Vagina (tissue), 2 donors: ENCODE measurements at places on chromosomes 5 and 9.

DNA sequence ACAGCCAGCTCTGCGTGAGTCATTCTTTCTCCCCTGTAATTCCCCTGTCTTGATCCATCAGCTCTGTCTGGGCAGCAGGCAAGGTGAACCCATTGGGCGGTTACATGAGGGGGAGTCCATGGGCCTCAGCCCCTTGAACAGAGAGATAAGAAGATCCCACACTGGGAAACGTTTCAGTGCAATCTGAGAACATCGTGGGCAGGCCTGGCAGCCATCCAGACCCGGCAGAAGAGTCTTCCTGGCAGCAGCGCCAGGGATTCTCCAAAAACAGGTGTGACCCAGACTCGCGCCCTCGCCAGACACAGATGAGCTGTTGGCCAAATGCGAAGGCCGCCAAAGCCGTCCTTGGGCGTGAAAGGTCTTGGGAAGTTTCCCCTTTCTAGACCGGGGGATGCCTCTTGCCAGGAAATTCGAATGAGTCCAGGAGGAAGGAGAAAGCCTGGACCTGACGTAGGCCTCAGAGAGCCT, 6.4 kb upstream of the SLC12A7 start:
- no peak for DNase-seq

GRCh38 chr5:61626639-61627282, 294.7 kb downstream of the ZSWIM6 start:
- DNase-seq, result no peak

DNA sequence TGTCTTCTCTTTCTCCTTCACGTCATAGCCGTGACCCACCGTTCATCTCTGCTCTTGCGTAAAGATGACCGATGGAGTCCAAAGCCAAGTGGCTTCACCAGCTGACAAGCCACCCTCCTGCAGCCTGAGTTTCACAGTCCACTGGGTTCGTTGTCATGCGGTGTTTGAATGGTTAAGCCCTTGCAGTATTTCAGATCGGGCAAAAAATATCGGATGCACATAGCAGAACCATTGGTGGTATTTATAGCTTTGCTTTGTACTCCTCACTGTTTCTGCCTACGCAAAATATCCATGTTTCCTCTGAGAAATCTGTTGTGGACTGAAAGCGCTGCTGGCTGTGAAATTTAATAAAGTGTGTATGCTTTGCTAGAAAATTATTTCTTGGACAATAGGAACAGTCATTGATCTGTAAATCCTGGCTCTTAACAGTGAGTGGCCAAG, 34.5 kb upstream of the NCS1 start:
- DNase-seq, result no peak

GRCh38 chr5:175880797-175881312, 9.5 kb downstream of the CPLX2 start:
- DNase-seq, result no peak

DNA sequence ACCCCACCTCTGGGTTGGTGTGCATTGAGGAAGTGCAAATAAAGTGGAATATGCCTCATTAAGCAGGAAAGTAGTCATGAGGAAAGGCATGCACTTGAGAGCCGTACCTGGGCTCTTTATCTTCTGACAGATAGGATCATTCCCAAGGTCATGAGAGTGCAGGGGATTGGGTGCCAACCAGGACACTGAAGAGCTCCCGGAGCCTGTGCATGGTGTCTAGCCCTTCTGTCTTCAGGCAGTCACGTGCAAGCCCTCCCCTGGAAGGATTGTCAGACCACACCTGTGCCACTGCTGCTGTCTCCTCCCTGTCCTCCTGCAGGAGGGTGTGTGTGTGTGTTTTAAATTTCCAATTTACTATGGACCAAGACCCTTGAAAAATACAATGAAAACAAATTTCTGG, 69.6 kb downstream of the PDE8B start:
- no peak for DNase-seq

DNA sequence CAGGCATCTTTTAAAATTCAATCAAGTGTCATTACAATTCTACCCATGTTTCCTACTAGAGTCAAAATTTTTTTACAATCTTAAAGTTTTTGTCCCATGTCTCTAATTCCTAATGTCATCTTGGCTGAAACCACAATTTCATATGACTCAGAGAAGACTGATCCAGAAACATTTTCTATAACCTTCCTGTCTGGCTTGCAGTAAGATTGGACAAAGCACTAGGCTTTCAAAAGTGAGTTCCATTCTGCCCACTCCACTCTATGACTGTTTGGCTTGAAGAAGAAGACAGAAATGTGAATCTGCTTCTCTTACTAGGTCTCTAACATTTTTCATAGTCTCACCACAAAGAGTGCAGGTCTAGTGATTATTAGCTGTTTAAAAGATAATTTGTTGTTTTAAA, 88.8 kb downstream of the NR3C1 start:
- no peak for DNase-seq

DNA sequence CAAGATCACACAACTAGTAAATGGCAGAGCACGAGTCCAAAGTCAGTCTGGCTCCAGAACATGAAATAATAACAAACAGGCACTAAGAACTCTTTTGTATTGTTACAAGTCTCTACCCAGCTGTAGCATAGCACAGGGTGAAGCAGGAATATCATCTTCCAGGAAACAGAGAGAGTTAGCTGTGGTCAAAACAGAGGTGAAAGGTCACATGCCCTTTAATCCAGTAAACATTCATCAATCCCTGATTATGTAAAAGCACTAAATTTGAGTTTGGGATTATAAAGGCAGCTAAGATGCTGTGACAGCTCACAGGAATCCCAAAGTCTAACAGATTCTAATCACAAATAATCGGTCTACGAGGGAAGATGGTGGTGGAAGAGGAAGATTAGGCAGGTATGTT, 133.0 kb upstream of the ASTN2 start:
- no peak for DNase-seq

DNA sequence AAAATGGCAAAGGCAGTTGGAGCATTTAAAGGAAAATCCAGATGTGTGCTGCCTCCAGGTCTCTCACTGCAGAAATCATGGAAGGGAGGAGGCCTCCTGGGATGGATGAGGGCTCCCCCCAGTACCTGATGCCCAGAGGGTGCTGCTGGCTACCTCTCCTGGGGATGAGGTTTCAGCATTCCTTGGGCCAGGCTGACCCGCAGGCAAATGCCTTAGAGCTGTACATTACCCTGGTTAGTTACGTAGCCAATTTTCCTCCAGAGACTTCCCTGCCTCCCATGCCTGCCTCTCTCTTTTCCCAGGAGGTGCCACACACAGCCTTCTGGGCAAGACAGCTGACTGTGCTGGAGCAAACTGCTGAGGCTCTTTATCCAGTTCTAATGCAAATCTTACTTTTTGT, 65.3 kb downstream of the RGS3 start:
- DNase-seq, result no peak

DNA sequence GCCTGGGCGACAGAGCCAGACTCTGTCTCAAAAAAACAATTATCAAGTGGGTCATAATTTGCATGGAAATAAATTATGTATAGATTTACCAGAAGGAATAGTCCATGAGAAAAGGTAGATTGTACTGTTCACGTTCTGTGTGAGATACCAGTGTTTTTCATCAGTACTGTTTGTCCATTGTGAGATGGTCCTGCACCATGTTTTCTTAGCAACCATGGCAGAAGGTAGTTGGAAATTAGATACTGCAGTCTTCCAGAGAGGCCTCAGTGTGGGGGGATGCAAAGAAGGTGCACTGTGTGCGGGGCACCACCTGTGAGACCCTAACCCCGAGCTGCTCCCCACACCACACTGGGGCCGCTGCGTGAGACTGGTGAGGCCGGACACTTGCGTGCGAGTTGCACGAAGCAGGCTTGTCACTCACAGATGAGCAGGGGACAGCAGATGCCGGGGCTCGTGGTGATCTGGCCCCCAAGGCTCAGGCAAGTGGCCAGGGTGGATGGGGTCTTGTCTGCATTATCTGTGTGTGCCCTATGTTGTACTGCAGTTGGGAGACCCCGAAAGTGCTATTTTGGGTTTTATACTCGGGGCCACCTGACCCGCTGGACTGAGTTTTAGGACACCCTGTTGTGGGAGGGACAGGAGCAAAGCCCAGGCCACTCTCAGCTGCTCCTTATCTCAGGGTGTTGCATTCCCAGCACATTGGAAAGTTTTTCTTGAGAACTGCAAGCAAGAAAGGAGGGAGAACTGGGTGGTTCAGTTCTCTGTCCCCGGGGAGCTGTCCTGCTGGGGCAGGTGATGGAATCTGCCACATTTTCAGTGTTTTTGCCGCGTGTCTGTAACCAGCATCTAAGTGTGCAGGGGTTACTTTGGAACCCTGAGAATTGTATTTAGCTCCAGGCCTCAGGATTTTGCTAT, 61.9 kb downstream of the EHMT1 start:
- no peak for DNase-seq

GRCh38 chr5:94621763-94622162, 3.3 kb downstream of the SLF1 start:
- DNase-seq, result no peak

DNA sequence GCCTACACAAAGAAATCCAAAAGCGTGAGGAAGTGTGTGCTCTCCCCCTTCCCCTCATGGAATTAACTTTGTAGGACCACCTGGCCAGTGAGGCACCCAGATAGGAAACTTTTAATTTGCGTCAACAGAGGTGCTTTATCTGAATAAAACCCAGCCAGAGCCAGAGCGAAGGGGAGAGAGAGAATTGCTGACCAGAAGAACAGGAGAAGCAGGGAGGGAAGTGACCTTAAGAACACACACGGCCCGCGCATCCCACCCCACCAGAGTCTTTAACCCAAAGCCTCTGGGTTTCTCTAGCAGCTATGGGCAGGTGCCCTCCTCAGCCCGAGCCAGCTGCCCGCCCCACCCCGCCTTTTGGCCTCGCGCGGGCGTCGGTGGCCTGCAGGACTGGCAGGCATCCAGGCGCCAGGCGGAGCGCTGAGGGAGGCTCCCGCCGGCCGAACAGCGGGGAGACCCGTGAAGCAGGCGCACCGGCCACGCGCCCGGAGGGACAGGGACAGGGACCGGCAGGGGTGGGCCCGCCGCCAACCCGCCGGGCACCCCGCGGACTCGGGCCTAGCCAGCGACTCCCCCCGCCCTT, 580 bp downstream of the ERAP1 start:
- no peak for DNase-seq
